ENCODE measurements at places on chromosomes 7 and 10.

DNA sequence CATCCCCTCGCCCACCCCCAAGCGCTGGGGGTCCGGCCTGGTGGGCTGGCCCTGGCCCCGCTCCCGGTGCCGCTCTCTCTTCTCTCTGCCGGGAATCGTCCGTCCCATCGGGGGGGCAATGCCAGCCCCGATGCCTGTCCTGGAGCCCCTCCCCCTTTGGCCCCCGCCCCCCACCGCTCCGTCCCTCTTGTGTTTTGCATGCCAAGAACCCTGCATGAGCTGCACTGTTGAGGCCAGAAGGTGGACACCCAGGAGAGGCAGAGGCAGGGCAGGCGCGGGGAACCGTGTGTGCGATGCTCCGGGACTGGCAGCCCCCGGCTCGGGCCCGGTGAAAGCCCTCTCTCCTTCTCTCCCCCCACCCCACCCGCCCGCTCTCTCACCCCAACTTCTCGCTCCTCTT is 22.1 kb upstream of the HSPB1 start:
- DNase-seq: no peak

DNA sequence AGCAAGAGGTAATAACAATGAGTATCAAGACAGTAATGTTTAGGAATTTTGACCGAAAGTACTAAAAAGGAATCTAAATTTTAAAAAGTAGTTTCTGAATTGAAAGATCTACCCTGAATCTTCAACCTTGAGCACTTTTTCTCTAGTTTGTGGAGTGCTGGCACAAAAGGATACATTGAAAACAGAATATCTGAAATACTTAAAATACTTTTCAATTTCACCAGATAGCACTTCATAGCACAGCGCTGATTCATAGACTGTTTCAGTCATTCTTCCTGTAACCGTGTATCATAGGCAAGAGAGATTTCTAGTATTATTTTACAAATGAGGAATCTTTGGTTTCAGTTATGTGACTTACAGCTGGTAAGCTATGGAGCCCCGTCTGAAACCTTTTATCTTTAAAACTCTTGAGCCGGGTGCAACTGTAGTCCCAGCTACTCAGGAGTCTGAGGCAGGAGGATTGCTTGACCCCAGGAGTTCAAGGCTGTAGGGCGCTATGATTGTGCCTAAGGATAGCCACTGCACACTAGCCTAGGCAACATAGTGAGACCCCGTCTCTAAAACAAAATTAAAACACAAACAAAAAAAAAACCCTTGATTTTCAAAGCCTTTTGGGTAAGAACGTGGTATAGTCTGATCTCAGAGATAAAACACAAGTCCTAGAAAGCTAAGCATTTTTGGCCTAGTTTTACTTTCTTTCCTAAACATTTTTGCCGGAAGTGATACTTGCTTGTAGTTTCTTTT is 35.1 kb downstream of the FHIP2A start:
- no peak for DNase-seq

GRCh38 chr7:127485482-127485881 is 93.0 kb upstream of the ZNF800 start:
- DNase-seq: no peak

- DNase-seq: peak; percentile 7
Measured at GRCh38 chr10:79058899-79059841, 9.6 kb upstream of the ZMIZ1 start.

DNA sequence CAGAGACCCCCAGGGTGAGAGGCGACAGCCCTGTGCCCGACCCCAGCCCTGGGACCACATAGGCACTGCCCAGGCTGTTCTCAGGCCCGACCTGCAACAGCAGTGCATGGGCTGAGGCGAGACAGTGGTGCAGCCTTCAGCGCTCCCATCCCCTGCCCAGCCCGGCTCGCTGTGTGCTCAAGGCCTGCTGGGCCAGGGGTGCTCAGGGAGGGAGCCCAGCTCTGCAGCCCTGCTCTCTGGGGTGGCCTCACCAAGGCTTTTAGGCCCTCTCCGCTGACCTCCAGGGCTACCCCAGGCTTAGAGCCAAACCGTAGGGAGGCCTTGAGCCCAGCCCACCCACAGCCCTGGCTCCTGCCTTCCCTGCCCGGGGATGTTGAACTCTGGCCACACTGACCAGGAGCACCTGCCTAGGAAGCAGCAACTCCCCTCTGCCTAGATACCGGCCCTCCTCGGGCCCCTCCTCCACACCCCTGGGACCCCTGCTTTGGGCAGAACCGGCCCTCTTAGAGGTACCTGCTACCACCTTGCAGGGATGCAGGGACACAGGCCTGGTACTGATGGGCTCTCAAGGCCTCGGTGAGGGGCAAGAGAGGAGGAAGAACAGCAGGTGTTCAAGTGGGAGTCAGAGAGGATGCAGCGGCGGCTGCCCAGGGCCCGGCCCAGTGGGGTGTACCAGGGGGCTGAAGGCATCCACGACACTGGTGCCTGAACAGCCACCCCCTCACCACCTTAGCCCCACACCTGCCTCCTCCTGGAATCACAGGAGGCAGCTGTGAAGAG is 231.5 kb downstream of the ELFN1 start:
- DNase-seq: peak; percentile 8

DNA sequence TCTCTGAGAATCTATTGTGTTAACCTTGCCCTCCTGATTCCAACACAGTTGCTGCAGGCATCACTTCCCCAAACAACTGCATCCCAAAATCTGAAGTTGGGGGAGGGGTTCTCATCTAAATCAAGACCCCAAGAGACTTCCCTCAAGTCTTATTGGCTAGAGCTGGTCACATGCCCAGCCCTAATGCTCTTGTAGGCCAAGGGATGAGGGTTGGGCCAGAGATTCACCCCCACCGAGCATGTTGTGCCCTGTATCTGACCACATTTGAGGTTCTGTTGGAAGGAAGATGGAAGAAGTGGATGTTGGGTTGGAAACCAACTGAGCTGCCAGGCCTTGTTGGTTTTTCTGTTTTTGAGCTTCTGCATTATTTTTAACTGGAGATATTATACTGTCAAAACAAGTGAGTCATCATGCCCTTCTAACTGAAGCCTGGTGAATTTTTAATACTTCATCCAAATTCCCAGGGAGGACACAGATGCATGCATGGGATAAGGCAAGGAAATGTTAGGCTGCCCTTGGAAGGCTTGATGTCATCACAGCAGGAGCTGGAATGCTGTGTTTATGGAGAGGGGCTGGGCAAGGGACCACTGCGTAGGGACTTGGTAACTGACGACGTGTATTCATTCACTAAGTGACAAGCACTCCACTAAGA is 68.6 kb upstream of the CACUL1 start:
- DNase-seq: no peak

DNA sequence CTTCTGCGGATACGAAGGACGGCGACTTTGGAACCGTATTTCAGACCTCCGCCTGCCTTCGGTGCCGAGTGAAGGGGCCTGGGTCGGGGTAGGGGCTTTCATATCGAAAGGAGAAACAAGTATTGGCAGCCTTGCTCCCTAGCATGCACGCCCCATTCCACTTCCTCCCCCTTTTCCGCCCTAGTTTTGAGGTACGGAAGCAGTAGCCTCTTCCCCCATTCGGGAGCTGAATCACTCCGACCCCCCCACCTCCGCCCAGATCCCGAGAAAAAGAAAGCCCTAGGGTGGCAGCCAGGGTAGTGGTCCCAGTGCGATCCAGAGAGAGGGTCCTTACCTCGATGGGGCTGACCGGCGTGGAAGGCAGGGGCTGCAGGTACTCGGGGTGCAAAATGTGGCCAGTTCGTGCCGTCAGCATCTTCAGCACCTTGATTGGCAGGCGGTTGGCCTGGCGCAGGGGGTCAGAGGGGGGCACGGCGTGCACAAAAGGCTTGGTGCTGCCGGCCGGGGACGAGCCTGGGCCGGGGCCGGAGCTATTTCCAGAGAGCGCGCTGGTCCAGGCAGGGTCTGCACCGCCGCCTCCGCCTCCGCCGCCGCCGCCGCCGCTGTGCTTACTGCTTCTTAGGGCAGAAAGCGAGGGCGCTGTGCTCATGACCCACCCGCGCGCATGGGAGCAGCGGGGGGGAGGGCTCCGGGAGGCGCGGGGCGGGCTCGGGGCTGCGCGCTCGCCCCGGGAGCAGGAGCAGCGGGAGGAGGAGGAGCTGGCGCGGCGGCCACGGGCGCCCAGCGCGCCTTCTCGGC is 594 bp downstream of the ZNF503 start:
- peak; percentile 75 for DNase-seq

DNA sequence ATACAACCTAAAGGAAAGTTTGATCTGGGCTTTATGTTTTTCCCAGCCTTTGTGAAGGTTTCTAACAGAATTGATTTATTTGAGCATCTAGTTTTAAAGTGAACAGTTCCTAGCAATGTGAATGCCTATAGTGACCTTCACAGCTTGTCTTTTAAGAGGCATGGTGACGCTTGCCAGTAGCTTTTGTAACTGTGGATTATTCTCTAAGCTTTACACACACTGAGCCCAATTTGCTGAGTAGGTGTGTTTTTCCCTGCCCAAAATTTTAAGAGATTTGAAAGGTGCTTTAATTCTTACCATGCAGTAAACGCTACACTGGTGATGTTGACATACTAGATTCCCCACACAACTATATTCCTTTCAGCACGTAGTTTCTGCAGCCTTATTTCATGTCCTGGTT is 420.2 kb upstream of the AKR1E2 start:
- no peak for DNase-seq

DNA sequence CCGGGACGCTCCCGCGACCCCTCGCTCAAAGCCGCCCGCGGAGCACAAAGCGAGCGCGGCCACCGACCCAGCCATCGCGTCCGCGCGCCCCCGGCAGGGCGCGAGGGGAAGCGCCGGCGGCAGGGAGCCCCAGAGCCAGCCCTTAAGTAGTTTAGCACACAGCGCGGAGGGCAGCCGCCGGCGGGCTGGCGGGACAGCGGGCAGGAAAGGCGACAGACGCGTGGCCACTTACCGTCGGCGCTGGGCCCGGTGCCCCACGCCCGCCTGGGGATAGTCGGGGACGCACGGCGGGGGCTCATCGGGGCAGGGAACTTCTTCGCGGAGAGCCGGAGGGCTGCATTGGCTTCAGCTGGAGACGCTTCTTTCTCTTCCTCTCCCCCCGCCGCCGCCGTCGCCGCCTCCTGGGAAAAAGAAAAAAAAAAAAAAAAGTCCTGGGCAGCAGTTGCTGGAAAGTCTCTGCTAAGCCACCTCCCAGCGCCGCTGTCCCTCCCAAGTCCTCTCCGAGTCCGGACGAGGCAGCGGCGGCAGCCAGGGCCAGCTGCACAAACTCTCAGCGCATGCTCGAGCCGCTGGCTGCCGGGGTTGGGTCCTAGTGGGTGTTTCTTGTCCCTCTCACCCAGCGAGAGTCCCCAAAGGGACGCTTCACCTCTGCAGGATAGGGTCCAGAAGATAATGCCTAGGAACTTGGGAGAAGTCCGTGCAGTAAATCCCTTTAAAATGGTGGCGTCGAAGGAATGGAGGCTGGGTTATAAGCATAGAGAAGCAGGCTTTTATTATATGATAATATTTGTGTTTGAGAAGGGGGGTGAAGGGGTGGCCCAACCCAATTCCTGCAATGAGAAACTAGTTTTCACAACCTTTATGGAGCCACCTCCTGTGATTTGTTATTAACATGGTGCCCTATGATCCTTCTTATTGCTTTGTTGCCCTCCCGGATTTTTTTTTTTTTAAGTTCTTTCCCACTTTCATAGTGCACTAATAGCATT is at the start of gene TSPAN12:
Gene TSPAN12, minus strand, starts transcription at position 557 of the 986 bp plus-strand sequence. CDS start 1,381 bp downstream, outside the sequence.
- peak; percentile 92 for DNase-seq

DNA sequence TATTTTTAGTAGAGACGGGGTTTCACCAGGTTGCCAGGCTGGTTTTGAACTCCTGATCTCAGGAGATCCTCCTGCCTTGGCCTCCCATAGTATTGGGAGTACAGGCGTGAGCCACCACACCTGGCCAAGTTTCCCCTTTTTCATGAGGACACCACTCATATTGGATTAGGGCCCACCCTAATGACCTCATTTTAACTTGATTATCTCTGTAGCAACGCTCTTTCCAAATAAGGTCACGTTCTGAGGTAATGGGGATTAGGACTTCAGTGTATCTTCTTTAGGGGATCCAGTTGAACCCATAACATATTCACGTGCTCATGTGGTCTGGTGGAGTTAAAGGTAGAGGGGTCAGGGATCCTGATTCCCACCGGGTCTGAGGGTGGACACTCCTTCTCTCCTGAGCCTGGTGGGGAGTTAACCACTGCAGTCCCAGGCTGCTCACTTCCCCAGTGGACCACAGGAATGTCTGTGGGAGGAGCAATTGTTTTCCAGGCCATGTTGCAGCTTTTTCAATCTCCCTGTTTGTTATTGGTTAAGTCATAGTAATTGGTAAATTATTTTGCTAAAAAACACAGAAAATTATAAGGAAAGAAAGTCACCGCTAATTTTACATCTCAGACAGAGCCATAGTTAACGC is 130.5 kb downstream of the GRK5 start:
- DNase-seq: peak; percentile 21

Data from left cardiac atrium (tissue), 4 donors.